NCI-H1105 (cell line): ENCODE measurements at places on chromosomes 4 and X.
A peak's percentile ranks its signal among the peaks of the same experiment; 100 is the strongest.

GRCh38 chrX:101617211-101618191 is at the start of gene ARMCX6:
Gene ARMCX6, minus strand, starts transcription at chrX:101618000. Its CDS starts 1,380 bp downstream, at chrX:101616620.
- DNase-seq: peak; percentile 55

DNA sequence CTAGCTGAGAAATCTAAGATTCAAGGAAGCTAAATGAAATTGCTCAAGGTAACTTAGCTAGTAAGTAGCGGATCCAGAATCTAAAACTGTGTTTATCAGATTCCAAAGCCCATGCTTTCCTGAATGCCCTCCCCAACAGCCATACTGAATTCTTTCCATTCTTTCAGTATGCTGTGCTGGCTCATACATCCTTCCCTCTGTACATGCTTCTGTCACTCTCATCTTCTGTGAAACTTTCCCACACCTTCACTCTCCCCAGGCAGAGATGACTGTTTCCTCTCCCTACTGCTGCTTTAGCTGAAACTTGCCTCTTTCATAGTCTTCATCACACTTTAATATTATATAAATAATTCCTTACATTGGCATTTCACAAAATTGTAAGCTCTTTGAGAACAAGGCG is 39.3 kb upstream of the SMARCAD1 start:
- no peak for DNase-seq

GRCh38 chrX:8242431-8243020 is 71.5 kb upstream of the VCX2 start:
- DNase-seq: no peak

GRCh38 chrX:47321823-47322371 is 48.5 kb upstream of the ZNF157 start:
- no peak for DNase-seq

- DNase-seq: no peak
Measured at GRCh38 chr4:184420881-184421416, 53.4 kb downstream of the IRF2 start.
